H7 (cell line): ENCODE measurements at places on chromosomes 7 and 10. TPM values are rescaled to one million over a fixed set of nuclear protein-coding genes. Genes with fewer than 3 reads are reported as not detected.
A peak's percentile ranks its signal among the peaks of the same experiment; 100 is the strongest.

- no peak for DNase-seq
These were observed 2.9 kb upstream of the MIOS start for GRCh38 chr7:7563813-7564212.

DNA sequence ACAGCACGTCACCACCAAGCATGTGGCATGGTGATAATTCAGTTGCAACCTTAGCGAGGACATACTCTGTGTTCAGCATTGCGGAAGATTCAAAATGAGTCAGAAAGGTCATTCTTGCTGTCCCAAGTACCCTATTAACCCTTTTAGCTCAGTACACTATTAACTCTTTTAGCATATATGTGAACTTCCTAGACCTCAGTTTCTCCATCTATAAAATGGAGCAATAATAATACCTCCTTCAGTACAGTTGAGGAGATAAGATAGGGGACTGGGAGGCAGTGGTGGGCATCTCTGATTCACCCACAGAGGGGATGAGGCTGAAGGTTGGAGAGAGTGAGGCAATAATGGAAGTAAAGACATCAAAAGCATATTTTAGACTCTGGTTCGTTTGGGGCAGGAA lies 67.3 kb downstream of the XRCC2 start:
- no peak for DNase-seq

GRCh38 chr7:113263749-113264148 lies 145.4 kb upstream of the SMIM30 start:
- DNase-seq, result no peak

DNA sequence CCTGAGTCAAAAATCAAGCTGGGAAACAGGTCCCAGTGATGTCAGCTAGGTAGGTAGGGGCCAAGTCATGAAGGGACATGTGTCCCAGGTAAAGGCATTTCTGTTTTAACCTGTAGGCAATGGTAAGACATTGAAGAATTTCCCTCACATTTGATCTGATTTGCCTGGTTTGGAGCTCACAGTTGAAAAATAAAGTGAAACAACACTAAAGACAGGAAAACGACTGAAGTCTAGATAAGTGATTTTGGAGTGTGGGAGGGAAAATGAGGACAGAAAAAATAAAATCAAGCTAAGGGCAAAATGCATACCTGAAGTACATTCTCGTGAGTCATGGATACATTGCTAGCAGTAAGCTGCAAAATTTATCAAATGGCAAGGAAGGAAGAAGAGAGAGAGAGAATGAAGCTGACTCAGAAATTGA lies 169.9 kb downstream of the SKIDA1 start:
- DNase-seq, result no peak

DNA sequence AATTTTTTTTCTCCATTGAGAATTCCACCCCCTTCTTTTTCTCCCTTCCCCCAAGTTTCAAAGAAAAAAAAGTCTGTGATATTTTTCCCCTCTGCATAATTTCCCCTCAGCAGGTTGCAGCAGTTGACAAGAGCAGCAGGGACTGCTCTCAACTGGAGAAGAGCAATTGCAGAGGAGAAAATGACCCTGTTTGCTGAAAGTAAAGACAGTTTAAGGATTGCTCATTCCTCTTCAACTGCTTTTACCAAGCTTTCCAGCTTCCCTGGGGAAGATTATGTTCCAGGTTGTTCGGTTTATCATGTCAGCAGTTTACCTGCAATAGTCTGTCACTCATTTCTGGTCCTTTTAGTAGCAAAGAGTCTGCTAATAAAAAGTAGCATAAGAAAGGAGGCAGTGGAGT lies 16.2 kb downstream of the AGK start:
- DNase-seq, result no peak

DNA sequence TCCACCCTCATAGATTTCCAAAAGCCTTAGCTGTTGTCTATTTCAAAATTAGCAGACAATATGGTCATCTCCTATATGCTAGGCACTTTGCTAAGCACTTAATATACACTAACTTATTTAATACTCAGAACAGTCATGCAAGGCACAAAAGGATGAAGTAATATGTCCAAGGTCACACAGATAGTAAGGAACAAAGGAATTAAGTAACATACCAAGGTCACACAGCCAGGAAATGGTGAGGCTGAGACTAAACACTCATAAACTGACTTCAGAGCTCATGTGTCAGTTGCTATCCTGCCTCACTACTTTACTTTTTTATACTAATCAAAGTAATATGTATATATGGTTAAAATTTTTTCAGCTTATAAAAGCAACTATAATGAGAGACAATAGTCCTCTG lies 23.6 kb upstream of the HIBADH start:
- no peak for DNase-seq

- no peak for DNase-seq
These were observed 335.2 kb upstream of the ZNF32 start for GRCh38 chr10:43983856-43984271.

The NPC1L1 gene
- total RNA-seq, result not detected in 2 replicates

The RHBDD2 gene
- 23.7 and 28.1 TPM in 2 replicates for total RNA-seq

GRCh38 chr10:23146258-23146657 lies 45.9 kb upstream of the PTF1A start:
- DNase-seq, result no peak

DNA sequence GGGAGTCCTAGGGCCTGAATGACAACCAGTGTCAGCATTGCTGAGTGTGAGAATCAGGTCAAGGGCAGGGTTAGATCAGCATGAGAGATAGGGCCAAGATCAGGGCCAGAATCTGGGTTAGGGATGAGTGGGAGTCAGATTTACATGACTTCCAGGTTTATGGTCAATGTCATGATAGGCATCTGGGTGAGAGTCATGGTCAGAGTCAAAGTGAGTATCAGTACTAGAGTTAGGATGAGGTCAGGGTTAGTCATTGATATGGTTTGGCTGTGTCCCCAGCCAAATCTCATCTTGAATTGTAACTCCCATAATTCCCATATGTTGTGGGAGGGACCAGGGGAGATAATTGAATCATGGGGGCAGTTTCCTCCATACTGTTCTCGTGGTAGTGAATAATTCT lies 12.3 kb downstream of the MRPS24 start:
- DNase-seq, result no peak

DNA sequence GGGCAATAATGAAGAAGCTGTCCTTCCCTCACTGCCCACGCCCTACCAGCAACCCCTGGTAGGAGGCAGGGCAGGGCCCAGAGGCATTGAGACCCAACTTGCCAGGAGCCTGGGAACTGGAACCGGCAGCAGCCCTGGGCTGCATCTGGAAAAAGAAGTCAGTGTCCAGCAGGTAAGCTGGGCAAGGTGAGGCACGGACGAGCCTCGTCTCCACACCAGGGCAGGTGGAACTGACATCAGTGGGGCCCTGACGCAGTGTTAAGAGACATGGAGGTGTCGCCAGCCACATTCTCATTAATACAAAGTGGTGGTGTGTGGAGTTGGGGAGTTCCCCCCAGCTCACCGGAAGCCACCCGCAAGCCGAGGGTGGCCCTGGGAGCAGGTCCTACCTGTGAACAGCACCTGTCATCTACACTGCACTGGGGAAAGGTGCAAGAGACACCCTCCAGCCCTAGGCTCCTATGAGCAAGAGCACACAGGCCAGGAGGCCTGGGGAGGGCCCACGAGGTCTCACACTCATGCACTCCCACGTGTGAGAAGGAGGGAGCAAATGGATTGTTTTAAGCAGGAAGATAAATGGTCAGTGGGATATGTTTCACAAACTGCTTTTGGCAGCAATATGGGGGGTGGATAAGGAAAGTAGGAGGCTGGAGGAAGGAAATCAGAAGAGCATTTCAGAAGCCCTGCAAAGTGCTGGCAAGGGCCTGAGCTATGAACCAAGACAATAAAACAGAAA lies 53.6 kb downstream of the COBL start:
- no peak for DNase-seq

DNA sequence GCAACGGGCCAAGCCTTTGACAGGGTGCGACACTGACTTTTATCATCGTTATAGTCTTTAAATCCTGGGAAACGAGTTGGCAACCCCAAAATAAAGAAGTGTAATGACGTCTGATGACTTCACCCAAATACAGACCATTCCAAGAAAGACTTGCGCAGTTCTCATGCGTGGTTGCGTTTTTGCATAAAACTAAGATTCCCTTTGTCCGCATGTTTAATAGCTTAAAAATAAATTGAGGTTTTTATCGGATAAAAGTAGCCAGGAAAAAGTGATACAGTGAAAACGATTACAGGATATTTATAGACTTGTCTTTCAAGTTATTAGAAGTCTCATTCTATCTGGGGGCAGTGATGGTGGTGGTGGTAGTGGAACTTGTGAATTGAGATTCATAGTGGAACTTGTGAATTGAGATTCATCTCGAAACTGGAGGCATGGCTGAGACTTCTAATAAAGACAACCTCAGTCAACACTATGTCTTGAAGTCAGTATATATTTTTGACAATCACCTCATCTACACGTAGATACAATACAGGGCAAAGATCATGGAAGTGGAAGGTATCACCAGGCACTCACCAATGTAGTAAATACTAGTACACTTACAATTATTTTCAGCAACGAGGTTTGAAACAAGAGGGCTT lies 1.2 kb upstream of the NAMPT start:
- DNase-seq, result no peak

- peak; percentile 67 for DNase-seq
These were observed 95.7 kb downstream of the SLIT1 start for GRCh38 chr10:97090035-97090434.

GRCh38 chr7:107939573-107940489 lies 48.8 kb downstream of the DLD start:
- DNase-seq, result no peak

DNA sequence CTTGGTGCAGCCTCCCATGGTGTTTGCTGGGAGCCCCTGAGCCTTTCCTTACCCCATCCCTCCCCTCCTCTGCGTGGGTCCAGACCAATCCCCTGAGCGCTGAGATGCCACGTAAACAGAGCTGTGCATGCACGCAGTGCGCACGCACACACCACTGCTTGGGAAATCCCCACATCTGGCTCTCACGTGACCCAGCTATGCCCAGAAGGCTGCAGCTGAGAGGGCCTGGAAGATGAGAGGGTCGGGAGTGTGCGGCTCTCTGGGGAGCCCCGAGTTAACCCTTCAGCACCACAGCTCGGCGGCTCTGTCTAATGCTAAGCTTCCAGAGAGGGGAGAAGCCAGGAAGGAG lies 177.2 kb downstream of the SH3PXD2A start:
- peak; percentile 78 for DNase-seq

The RARRES2 gene
- 198 and 223 TPM in 2 replicates for total RNA-seq

DNA sequence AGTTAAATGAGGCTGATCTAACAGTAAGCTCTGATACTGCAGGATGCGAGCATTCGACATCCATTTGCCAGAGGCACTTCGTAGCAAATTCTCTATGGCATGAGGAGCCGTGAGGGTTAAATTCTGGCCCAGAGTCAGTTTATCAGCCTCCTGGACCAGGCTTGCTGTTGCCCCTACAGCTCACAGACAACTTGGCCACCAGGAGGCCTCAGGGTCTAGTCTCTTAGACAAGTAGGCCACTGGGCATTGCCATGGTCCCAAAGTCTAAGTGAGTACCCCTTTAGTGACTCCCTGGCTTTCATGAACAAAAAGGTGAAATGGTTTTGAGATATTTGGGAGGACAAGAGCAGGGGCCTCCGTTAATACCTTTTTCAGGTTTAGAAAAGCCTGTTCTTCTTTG lies 178.0 kb upstream of the MBL2 start:
- no peak for DNase-seq

DNA sequence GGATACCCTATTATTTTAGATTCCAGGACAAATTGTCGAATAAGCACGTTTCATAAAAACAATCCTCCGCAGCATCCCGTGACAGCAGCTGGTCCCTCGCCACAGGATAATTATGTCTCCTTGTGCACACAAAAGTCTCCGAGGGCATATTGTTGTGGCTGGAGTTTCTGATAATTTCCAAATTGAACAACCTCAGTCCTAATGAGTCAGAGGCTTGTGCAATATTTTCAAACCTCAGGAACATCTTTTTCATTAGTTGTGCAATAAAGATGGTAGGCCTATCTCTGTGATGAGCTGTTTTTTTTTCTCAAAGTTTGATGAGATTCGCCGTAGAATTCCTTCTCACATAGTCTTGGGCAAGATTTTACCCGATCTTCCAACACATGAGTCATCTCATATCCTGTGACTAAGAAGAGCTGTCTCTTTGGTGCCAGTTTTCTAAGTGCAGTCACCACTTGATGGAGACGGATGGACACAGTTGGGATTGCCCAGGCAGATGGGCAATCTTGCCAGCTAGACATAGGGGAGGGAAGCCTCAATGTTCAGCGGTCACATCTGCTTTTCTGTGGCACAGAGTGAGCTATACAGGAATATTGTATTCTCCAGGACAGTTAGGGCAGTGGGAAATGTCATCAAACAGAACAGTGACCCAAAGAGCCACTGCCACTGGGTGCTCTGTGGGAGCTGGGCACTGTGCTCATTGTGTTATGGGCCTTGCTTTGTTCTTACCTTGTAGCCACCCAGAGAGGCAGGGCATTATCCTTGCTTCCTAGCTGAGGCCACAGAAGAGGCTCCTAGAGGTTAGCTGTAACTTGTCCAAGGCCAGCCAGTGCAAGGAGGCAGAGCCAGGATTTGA lies 7.8 kb downstream of the HTRA1 start:
- DNase-seq, result no peak

GRCh38 chr7:23276947-23277346 lies 22.2 kb upstream of the MALSU1 start:
- DNase-seq, result no peak

- DNase-seq, result no peak
These were observed 708 bp downstream of the KLHDC10 start for GRCh38 chr7:130070861-130071622.

The MACROH2A2 gene
- total RNA-seq, result 40.1 and 47.4 TPM in 2 replicates

GRCh38 chr10:59843748-59844147 lies 62.6 kb downstream of the CCDC6 start:
- DNase-seq, result no peak

- peak; percentile 82 for DNase-seq
These were observed 1.3 kb upstream of the SLC26A5 start for GRCh38 chr7:103447073-103447960.

DNA sequence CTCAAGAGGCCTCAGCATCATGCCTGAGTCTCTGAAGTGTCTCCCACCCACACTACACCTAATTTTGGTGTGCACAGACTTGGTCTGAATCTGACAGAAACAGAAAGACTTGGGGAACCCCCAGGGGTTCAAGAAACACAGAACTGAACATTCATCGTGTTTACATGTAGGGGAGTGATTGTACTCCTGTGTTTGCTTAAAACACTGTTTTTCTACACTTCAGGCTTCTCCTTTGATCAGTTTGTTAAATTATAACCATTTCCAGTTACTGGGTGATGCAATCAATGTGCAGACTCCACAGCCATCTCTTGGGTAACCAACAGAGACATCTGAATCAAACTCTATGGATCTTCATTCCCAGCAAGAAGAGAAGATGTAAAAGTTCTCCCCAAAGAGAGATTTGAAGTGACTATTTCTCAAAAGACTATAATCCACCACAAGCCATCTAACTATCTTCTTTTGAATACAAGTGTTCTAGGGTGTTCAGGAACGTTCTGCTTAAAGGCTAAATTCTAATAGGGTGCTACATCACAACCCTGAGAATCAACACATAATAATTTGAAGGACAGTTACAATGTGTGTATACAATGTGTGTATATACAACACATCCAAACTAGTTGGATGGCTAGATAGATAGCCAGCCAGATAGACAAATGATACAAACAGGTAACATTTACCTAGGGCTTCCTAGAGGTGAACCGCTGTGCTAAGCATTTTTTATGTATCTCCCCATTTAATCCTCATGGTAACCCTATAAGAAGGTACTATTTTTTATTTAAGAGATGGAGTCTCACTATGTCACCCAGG lies 34.2 kb downstream of the DNAJC12 start:
- DNase-seq, result no peak
